Activated naive CD4-positive, alpha-beta T cell treated with anti-CD3 and anti-CD28 coated beads, Interleukin-2, amount 50 U/mL, for 72 hours (primary cell): ENCODE measurements at places on chromosomes 7 and 10. TPM values are rescaled to one million over a fixed set of nuclear protein-coding genes. Genes with fewer than 3 reads are reported as not detected.

COMMD3 gene
- total RNA-seq = 57.3 TPM

ANKRD2 gene
- 0.25 TPM for total RNA-seq

SLC25A28 gene
- total RNA-seq = 75.0 TPM

NPY4R gene
- not detected for total RNA-seq

HMX2 gene
- total RNA-seq = 0.60 TPM
